ENCODE measurements at places on chromosomes 3 and 15. TPM values are rescaled to one million over a fixed set of nuclear protein-coding genes. Genes with fewer than 3 reads are reported as not detected.

Gene CTXN2
- not detected for total RNA-seq

Gene BBS4
- total RNA-seq: 22.9 TPM

Gene DISP2
- total RNA-seq: under 0.01 TPM

Gene RAB6B
- 0.86 TPM for total RNA-seq

Gene GLDN
- 0.32 TPM for total RNA-seq

Gene TTC14
- total RNA-seq: 19.0 TPM

Gene HIGD2B
- 0.32 TPM for total RNA-seq

Gene CCDC54
- total RNA-seq: not detected

Gene DNAH1
- total RNA-seq: 4.8 TPM

Gene ZMYND10
- 0.97 TPM for total RNA-seq

Gene MEGF11
- total RNA-seq: not detected

Gene ARHGAP31
- 15.1 TPM for total RNA-seq

Gene COLQ
- 0.43 TPM for total RNA-seq

Gene EOGT
- total RNA-seq: 64.1 TPM

Gene SNTN
- total RNA-seq: not detected

Gene HEXA
- 61.5 TPM for total RNA-seq

Gene ENTPD3
- total RNA-seq: not detected

Gene FSTL1
- 1,795 TPM for total RNA-seq

Gene CCDC71
- 22.9 TPM for total RNA-seq

Gene CKMT1A
- not detected for total RNA-seq

Gene NR2E3
- total RNA-seq: 0.97 TPM

Gene CYP8B1
- not detected for total RNA-seq

Gene P3H2
- 51.8 TPM for total RNA-seq

Gene IGSF10
- 0.97 TPM for total RNA-seq

Gene OSTN
- total RNA-seq: not detected

Gene KCNMB3
- 1.3 TPM for total RNA-seq

Gene WDR72
- not detected for total RNA-seq

Gene ALDH1A3
- total RNA-seq: 42.7 TPM

Gene UBE2E2
- 30.3 TPM for total RNA-seq

Gene SMARCC1
- 44.9 TPM for total RNA-seq

Gene KLHDC8B
- 22.9 TPM for total RNA-seq

Gene ASB14
- not detected for total RNA-seq

Gene BTLA
- total RNA-seq: not detected

Data from fibroblast of villous mesenchyme (primary cell).